ENCODE measurements at places on chromosomes 3 and 15. TPM values are rescaled to one million over a fixed set of nuclear protein-coding genes. Genes with fewer than 3 reads are reported as not detected.

GRCh38 chr3:188174317-188175044 is 20.5 kb downstream of the LPP start:
- no peak for DNase-seq

DNA sequence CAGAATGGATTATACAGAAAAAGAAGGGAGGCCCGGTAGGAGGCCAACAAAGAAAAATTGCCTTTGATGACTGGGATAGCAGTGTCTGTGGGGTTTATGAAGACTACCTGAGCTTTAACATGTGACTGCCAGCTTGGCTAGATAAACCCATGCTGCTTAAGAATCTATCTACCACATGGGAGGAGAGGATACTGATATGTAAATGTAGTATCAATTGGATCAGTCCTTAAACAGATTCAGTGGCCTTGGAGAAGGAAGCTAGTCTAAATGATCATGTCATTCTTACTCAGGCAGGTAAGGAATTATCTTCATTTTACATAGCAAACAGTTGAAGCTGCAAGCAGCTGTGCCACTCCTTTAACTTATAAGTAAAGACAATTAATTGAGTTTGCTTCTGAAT is 50.0 kb upstream of the SYNPR start:
- no peak for DNase-seq

MEX3B gene
- 8.5 TPM for total RNA-seq

GRCh38 chr3:80263260-80263659 is 495.5 kb upstream of the ROBO1 start:
- DNase-seq, result no peak

DNA sequence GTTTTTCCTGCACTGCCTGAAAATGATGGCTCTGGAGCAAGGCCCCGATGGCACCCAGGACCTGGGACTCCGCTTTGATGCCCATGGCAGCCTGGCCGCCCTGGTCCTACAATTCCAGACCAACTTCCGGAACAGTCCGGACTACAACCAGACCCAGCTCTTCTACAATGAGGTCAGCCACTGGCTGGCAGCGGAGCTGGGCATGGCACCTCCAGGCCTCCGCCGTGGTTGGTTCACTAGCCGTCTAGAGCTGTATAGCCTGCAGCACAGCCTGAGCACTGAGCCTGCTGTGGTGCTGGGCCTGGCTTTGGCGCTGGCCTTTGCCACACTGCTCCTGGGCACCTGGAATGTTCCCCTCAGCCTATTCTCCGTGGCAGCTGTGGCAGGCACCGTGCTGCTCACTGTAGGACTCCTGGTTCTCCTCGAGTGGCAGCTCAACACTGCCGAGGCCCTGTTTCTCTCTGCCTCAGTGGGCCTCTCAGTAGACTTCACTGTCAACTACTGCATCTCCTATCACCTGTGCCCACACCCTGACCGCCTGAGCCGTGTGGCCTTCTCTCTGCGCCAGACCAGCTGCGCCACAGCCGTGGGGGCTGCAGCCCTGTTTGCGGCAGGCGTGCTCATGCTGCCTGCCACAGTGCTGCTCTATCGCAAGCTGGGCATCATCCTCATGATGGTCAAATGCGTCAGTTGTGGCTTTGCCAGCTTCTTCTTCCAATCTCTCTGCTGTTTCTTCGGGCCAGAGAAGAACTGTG is 10.9 kb downstream of the DISP2 start:
- no peak for DNase-seq
